ENCODE measurements at places on chromosomes 2 and 18. TPM values are rescaled to one million over a fixed set of nuclear protein-coding genes. Genes with fewer than 3 reads are reported as not detected.

The THUMPD2 gene
- total RNA-seq, result 8.0 TPM

The TUBB8B gene
- total RNA-seq, result not detected

The MYO5B gene
- total RNA-seq, result 29.3 TPM

The BMP10 gene
- total RNA-seq, result not detected

The CFAP65 gene
- not detected for total RNA-seq

The FAM124B gene
- not detected for total RNA-seq

- DNase-seq, result no peak
Observed at GRCh38 chr2:46236006-46236875, 61.0 kb upstream of the EPAS1 start.

DNA sequence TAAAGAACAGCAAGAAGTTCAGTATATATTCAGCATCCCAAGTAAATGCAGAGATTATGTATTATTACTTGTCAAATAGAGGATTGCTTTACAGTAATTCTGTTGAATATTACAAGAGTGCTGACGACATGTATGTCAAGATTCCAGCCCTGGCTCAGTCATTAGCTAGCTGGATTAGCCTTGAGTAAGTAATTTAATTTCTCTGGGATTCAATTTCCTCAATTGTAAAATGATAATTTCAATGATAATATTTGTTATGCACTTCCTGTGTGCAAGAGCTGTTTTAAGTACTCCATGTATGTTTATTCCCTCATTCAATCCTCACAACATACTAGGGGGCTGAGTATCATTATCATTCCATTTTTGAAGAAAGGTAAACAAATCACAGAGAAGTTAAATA, 44.0 kb downstream of the TCF4 start:
- no peak for DNase-seq

DNA sequence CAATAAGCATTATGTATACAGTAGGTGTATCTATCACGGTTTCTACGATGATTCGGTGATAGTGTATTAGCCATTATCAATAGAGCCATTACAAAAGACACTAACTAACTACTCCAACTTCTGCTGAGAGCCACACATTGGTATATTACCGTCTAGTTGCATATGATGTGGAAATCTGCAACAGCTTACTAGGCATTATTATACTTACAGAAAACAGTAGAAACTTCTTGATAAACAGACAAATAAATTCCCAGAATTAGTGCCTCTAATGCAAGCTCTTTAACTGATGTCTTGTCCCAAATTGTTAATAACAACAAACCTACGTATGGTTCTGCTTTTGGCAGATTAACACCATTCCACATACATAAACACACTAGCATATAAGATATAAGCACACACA, 1923.0 kb upstream of the PIK3C3 start:
- DNase-seq, result no peak

- DNase-seq, result no peak
Observed at GRCh38 chr18:40382197-40382596, 1572.8 kb upstream of the PIK3C3 start.

GRCh38 chr2:179724403-179724802, 137.0 kb downstream of the ZNF385B start:
- no peak for DNase-seq

- no peak for DNase-seq
Observed at GRCh38 chr2:145207884-145208283, 688.0 kb upstream of the ZEB2 start.

- DNase-seq, result no peak
Observed at GRCh38 chr2:47237375-47238334, 82.5 kb upstream of the STPG4 start.

GRCh38 chr2:169663247-169663646, 31.0 kb downstream of the CFAP210 start:
- no peak for DNase-seq

DNA sequence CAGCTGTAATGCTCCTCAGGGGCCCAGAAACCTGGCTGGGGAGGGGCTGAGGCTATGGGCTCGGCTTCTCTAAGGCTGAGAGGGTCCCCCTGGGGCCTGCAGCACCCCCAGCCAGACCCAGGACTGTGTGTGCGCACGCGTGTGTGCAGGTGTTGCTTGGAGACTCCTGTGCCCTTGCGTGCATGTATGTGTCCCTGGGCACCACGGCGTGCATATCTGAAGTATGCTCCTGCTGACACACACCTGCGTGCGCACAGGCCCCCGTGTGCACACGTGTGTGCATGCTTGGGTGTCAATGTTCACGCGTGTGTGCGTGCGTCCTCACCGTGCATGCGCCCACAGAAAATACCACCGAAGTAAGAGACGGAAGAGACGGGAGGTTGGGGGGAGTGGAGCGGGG, 14.9 kb upstream of the ECEL1 start:
- no peak for DNase-seq

DNA sequence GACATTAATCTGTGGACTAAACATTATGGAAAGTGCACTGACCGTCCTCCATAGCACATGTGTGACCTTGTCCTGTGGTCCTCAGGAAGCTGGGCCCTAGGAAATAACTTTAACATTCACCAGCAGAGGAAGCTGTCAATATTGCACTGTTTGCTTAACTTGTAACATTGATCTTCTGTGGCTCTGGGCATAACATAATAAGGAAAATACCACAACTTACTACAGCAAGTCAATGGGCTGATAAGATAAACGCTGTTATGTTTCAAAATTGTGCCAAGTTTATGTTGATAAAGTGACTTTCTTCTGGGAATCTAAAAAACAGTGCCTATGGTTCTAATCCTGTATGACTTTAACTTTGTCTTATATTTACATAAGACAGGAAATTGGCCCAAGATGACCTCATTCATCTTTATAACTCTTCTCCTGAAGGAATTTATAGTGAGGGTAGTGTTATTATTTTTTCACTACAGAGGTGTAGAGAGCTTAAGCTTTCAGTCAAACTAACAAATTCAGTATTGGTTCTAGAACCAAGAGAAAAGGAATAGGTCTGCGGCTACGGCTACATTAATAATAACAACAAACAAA, 113.7 kb upstream of the MAP4K3 start:
- peak; percentile 25 for DNase-seq

DNA sequence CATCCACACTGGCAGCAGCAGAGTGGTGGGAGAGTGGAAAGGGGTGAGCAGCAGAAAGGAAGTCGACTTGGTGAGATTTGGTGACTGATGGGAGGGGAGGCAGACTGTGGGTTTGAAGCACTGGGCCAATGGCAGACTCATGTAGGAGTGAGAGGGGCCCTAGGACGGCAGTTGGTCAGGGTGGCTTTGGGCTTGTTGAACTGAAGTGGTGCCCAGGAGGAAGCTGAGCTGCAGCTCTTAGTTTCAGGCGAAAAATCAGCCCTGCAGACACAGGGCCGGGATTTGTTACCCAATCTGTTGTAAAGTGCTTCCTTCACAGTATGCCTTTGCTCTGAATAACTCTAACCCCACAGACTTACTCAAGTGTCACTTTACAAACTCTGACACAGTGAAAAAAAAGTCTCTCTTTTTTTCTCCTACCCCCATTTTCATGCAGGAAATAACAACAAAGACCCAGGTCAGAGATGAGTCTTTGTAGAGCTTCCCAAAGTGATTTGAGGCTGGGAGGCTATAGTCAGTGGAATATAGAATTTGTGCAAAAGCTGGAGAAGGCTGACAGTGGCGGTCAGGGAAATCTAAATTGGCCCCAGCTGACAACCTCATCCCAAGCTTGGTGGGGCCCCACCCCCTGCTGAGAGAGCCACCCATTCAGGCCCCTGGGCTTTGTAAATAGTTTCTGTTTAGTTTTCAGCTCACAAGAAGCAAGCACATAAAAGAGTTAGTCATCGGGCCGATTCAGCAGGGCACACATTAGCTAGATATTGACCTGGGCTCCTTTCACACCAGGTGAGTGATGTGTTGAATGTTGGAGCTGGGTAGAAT, 226.9 kb downstream of the VAPA start:
- peak; percentile 82 for DNase-seq

DNA sequence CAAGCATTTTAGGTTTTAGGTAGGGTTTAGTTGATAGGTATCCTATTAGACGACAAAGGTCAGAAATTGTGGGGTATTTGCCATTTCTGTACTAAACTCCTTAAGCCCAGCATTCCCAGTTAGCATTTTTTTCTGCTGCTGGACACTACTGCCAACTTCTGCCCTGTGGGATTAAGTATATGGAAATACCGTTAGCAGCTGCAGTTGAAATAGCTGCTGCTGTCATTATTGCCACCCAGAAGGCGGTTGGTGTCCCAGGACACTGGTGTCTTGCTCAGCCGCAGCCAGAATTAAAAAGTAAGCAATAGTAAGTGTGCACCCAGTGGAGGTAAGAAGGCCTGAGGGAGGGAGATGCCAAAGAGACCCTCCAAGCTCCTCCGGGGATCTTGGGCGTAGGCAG, 1.9 kb upstream of the UXS1 start:
- no peak for DNase-seq

DNA sequence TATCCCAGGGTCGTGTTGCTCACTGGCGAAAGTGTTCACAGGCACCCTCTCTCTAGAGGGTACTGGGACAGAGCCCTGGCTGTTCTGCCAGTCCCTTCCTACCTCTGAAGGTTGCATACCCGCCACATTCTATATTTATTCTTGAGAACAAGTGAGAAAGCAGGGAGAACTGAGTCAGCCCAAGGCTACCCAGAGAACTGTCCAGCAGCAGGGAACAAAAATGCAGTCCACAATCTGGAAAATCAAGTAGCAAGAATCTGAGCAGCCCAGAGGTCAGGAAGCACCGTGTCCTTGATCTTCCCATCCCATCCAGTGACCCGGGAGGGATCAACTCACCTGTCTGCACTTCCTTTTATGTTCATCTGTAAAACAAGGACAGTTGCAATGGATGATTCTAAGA, 164.1 kb downstream of the FBXO15 start:
- DNase-seq, result no peak

Data from HT-29 (cell line).